PC-9 (cell line): ENCODE measurements at places on chromosomes 13 and 19. TPM values are rescaled to one million over a fixed set of nuclear protein-coding genes. Genes with fewer than 3 reads are reported as not detected.

GRCh38 chr13:74575729-74576125 is 441.5 kb upstream of the KLF12 start:
- no peak overlapping the region for H3K27ac ChIP-seq
- no peak overlapping the region for H3K4me3 ChIP-seq
- DNase-seq: no peak
- peaks cover 3% of the 10 kb centered on the region; the same call in 1 of the 2 replicates for H3K27me3 ChIP-seq

- no peak for DNase-seq
- no peaks in the 10 kb centered on the region for H3K36me3 ChIP-seq
These were observed 24.9 kb downstream of the SIGLEC7 start for GRCh38 chr19:51166846-51167490.

- no peaks in the 10 kb centered on the region for H3K27me3 ChIP-seq
- DNase-seq: no peak
- no peak overlapping the region for H3K4me3 ChIP-seq
- no peaks in the 10 kb centered on the region for H3K36me3 ChIP-seq
- no peak overlapping the region for H3K27ac ChIP-seq
These were observed 114.2 kb downstream of the RAP2A start for GRCh38 chr13:97548138-97548537.

- H3K27ac ChIP-seq: peak overlapping the region; percentile 99
- H3K36me3 ChIP-seq: no peaks in the 10 kb centered on the region
- H3K4me3 ChIP-seq: peak overlapping the region; percentile 73
- no peaks in the 10 kb centered on the region for H3K27me3 ChIP-seq
- no peak for DNase-seq
These were observed 257.5 kb upstream of the STARD13 start for GRCh38 chr13:33543089-33543459.

DNA sequence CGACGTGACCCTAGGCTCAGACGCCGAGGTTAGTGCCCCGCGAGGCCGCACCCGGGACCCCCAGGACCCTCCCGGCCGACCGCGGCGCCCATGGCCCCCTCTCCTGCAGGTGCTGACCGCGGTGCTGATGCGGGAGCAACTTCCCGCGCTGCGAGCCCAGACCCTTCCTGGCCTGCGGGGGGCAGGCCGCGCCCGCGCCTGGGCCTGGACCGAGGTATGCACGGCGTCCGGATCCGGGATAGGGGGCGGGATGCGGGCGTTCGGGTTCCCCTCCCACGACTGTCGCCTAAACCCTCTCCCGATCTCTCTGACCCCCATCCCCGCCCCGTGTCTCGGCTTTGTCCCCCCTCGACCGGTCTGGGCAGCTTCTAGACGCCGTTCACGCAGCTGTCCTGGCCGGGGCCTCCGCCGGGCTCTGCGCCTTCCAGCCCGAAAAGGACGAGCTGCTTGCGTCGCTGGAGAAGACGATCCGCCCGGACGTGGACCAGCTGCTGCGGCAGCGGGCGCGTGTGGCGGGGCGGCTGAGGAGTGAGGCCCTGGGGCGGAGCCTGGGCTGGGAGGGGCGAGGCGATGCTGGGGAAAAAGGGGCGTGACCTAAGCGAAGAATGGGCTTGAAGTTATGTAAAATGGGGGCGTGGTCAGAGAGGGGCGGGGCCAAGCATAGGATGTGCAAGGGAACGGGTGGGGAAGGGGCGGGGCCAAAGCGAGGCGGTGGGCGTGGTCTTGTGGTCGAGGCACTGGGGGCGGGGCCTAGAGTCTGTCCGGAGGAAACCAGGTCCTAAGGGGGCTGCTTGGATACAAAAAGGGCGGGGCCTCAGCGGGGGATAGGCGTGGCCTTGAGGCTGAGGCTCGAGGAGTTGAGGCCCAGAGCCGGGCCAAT is 16.0 kb upstream of the COLGALT1 start:
- H3K27me3 ChIP-seq: peaks cover 14% of the 10 kb centered on the region; the same call in 1 of the 2 replicates
- peaks cover 10% of the 10 kb centered on the region; the same call in 1 of the 2 replicates for H3K4me1 ChIP-seq
- DNase-seq: peak; percentile 89
- H3K27ac ChIP-seq: no peak overlapping the region

DNA sequence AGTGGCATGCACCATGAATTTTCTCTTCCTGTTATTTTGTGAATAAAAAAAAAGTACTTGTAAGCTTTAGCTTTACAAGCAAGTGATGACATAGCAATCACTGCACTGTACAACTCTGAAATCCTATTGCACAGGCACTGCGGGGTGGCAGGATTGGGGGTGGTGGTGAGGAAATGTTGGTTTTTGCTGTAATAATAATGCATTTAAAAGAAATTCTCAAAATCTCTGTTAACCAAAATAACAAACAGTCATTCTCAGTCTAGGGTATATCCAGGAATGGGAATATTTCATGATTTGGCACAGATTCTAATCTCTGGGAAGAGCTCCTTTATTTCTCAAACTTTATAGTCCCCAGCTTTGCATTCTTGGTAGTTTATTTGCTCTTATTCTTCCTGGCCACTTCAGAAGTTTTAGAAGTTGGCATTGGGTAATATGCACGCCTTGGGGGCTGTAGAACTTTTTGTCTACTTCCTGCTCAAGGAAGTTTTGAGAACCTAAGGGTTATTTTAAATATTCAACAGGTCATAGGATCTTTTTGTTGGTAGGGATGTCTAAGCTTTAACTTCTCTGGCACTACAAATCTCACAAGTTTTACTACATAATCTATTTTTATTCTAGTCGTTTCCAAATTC is 353.0 kb upstream of the KLF12 start:
- no peaks in the 10 kb centered on the region for H3K36me3 ChIP-seq
- H3K4me1 ChIP-seq: no peaks in the 10 kb centered on the region
- no peak for DNase-seq

DNA sequence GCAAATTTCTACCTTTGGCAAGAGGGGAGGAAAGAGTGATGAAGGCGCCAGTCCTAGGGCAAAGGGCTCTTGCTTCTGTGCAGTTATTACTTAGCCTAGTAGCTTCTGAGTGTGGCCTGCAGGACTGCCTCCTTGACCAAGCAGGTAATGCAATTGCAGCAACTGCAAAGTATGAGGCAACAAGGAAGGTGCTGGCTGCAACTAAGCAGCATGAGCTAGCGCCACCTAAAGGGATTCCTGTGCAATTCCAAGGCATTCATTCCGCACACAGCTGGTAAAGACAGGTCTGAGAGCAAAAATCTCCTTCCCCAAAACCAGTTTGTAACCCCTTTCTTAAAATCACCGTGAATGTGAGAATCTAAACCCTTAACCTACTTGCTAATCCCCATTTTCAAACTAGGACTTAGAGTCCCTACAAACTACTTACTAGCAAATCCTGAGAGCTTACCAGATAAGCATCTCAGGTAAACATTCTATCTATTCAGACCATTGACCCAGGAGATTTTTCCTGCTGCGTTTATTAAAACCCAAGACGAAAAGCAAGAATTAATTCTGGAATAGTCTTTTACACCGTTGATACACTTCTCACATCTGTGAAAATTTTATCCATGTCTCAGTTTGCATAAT is 62.9 kb downstream of the DCT start:
- no peak for DNase-seq
- H3K4me3 ChIP-seq: no peak overlapping the region
- no peak overlapping the region for H3K27ac ChIP-seq
- no peaks in the 10 kb centered on the region for H3K27me3 ChIP-seq
- H3K36me3 ChIP-seq: no peaks in the 10 kb centered on the region
- H3K4me1 ChIP-seq: no peaks in the 10 kb centered on the region

DNA sequence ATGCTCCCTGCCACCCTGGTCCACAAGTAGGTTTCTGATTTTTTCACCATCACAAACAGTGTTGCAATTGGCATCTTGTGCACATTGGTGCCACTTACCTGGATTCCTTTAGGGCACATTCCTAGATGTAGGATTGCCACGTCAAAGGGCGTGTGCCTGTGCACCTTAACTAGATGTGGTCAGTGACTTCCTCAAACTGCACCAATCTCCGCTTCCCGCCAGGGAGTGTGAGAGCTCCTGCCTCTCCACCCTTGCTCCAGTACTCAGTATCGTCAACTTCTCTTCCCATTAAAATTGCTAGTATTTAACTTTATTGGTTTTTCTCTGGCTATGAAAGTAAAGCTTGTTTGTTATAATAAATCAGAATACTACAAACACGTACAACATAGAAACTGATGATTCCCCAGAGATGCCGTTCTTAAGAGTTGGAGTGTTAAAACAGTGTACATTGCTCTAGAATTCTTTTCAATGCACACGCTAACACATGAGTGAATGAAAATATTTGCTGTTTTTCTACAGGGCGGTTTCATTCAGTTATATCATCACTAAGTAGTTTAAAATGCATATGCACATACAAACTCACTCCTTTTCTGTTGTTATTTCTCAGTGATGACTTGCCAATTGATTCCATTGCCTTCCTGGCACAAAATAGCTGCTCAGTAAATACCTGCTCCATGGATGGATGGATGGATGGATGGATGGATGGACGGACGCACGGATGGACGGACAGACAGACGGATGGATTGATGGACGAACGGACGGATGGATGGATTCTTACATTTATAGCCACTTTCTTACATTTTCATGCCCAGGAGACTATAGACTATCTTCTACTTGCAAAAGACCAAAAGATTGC is 23.4 kb downstream of the CCNE1 start:
- peaks cover 52% of the 10 kb centered on the region for H3K4me1 ChIP-seq
- H3K27ac ChIP-seq: peak overlapping the region; percentile 75
- DNase-seq: peak; percentile 74
- H3K4me3 ChIP-seq: no peak overlapping the region
- H3K27me3 ChIP-seq: no peaks in the 10 kb centered on the region
- no peaks in the 10 kb centered on the region for H3K36me3 ChIP-seq

DNA sequence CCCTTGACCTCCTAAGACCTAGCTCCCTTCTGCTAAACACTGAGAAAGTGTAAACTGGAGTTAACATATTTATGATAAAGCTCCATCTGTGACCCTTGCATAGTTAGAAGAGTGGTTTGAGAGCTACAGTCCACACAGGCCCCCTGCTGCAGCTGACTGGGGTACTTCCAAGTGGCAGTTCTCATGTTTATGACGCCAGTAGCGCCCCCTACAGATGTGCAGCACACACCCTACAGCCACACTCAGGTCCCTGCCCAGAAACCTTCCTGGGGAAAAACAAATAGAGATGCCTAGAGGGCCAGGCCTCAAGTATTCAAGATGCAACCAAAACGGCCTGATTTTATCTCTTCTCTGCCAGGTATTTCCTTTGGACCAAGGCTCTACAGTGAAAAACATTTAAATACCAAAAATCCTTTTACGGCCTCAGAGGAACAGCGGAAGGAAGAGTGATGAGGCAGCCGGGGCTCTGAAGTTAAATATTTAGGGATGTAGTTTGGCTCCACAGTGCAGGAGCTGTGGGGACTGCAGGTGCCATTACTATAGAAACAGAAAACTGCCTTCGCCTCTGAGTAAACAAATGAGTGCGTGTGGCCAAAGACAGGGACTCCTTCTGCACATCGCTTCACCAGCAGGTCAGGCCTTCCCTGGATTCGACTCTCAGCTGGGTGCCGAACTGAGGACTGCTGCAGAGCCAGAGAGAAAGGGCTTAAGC is 553.1 kb downstream of the EFNB2 start:
- peaks cover 16% of the 10 kb centered on the region for H3K4me1 ChIP-seq
- H3K27me3 ChIP-seq: no peaks in the 10 kb centered on the region
- H3K36me3 ChIP-seq: no peaks in the 10 kb centered on the region
- no peak overlapping the region for H3K4me3 ChIP-seq

- H3K36me3 ChIP-seq: no peaks in the 10 kb centered on the region
- no peak overlapping the region for H3K4me3 ChIP-seq
- H3K4me1 ChIP-seq: no peaks in the 10 kb centered on the region
These were observed 376.4 kb downstream of the FGF9 start for GRCh38 chr13:22047082-22047784.

DNA sequence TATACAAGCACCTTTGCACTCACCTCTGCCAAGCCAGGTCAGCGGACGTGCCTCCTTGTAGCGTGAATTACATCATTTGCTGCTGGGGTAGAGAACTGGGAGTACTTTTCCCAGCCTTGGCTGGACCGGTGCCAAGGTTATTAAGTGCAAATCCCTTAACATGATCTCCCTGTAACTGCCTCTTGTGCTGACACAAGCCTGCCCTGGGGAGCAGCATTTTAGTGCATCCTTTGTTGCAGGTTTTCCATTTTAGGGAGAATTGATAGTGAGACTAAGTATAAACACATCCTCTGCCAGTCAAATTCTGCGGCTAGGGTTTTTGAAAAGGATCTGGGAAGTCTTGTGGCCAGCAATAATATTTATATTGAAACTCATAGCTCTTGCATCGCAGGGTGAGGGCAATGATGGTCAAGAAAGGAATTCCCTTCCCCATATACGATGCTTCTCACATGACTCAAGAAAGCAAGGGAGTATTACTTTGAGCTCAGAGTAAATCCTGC is 32.7 kb upstream of the DCLK1 start:
- no peak overlapping the region for H3K4me3 ChIP-seq
- H3K27ac ChIP-seq: peak overlapping the region; percentile 76
- DNase-seq: peak; percentile 76
- H3K27me3 ChIP-seq: no peaks in the 10 kb centered on the region
- peaks cover 24% of the 10 kb centered on the region for H3K4me1 ChIP-seq

GRCh38 chr19:51921949-51922348 is 5.3 kb upstream of the ZNF613 start:
- no peaks in the 10 kb centered on the region for H3K27me3 ChIP-seq
- H3K4me3 ChIP-seq: no peak overlapping the region
- no peaks in the 10 kb centered on the region for H3K36me3 ChIP-seq

DNA sequence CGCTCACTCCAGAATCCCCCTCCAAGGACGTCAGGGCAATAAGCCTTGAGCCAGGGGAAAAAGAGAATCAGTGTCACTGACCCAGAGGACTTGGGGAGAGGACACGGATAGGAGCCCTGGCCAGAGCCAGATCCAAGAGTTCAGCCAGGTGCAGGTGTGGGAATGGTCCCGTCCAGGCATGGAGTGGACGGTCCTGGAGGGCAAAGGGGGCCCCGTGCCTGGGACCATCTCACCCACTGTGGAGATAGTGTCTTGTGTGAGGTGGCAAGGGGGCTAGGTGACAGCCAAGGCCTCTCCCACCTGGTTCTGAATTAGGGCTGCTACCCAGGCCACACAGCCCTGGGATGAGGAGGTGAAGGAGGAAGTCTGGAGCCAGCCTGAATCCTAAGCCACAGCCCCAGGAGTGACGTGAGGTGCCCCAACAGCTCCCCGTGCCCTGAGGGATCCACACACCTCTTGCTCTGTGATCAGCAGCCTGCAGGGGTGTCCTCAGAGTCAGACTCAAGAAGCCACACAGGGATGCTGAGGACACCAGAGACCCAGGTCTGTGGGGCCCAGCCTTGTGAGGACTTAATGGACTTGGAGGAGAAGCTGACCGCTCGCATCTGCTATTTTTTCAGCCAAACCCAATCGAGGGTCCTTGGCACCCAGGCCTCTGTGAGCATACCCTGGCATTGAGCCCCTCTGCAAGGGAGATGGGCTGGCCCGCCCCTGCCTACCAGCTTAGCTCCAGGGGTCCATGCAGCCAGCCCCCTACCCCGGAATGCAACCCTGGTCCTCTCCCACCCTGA is 16.4 kb upstream of the ZNF14 start:
- no peaks in the 10 kb centered on the region for H3K4me1 ChIP-seq
- no peak for DNase-seq
- H3K36me3 ChIP-seq: no peaks in the 10 kb centered on the region
- no peak overlapping the region for H3K4me3 ChIP-seq
- peaks cover 48% of the 10 kb centered on the region for H3K27me3 ChIP-seq
- no peak overlapping the region for H3K27ac ChIP-seq

GRCh38 chr13:45621950-45622349 is 6.4 kb upstream of the ERICH6B start:
- no peak overlapping the region for H3K4me3 ChIP-seq
- peaks cover 88% of the 10 kb centered on the region for H3K27me3 ChIP-seq
- H3K4me1 ChIP-seq: no peaks in the 10 kb centered on the region
- DNase-seq: no peak

The COMP gene
- total RNA-seq: not detected in 2 replicates

The SEMA6B gene
- 3.3 and 5.0 TPM in 2 replicates for total RNA-seq

The ZNF471 gene
- 0.57 and 0.78 TPM in 2 replicates for total RNA-seq

The ZNF714 gene
- total RNA-seq: 7.5 and 8.0 TPM in 2 replicates

The NALCN gene
- 7.7 and 8.8 TPM in 2 replicates for total RNA-seq

The CHERP gene
- total RNA-seq: 47.7 and 52.9 TPM in 2 replicates

The SULT2A1 gene
- not detected in 2 replicates for total RNA-seq

The TEX29 gene
- total RNA-seq: not detected in 2 replicates

The HNRNPM gene
- total RNA-seq: 220 and 239 TPM in 2 replicates
